Activated T-cell treated with anti-CD3 and anti-CD28 coated beads, Interleukin-2, amount 50 U/mL, for 48 hours (primary cell): ENCODE measurements at places on chromosomes 2 and 18.

DNA sequence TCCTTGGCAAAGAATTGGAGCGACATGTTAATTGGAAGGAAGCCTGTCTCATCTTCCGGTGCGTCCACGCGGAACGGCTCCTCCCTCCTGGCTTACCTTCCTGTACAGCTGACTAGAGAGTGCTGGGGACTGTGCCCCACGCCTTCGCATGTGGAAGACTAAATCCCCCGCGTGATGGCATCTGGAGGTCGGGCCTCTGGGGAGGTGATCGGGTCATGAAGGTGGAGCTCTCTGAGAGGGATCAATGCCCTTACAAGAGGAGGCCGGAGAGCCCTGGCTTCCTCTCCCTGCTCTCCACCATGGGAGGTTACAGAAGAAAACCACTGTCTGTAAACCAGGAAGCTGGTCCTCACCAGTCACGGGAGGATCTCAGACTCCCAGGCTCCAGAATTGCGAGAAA is 104.1 kb upstream of the OTOS start:
- DNase-seq, result no peak

DNA sequence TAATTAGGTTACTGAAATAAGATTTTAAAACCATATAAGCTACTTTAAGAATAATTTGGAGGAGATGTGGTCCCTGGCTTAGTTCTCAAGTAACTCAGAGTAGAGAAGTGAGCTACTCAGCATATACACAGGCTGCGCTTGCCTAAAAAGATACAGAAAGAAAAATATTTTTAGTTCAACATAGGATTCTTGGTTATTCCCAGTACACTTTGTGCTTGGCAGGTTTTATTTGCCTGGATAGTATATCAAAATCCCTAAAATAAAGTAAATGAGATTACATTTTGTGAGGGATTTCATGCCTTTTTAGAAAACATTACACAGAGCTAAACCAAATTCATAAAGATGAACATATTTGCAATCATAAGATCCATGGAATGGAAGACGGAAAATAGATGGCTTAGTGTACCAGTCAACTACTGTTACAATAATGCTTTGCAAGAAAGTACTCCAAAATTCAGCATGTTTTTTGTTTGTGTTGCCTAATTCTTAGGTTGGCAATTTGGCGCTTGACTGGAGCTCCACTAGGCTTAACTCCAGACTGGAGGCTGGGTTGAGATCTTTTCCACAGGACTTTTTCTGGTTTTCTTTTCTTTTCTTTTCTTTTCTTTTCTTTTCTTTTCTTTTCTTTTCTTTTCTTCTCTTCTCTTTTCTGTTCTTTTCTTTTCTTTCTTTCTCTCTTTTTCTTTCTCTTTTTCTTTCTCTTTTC is 600.5 kb upstream of the SYT4 start:
- DNase-seq, result no peak

GRCh38 chr2:83859553-83859952 is 599.5 kb downstream of the SUCLG1 start:
- no peak for DNase-seq

DNA sequence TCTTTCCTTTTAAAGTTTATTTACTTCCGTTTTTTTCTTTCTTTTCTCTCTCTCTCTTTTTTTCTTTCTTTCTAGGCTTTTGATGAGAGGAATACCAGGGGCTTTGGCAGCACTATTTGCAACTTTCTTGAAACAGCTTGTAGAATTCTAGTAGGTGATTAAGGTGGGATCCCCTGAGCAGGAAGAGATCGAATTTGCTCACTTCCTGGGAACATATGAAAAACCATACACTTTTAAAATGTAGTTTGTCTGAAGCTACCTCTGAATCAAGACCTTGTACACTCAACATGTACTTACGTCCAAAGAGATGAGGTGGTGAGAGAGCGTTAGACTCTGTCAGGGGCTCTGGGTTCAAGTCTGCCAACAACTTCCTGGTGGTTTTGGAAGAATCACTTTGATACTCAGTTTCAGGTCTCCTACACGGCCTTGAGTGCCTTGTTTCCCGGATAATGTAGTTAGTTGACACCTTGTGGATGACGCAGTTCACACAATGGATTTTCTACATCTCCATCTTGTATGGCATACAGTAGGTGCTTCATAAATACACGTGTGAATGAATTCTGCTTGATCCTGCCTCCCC is 229.1 kb downstream of the MYCN start:
- no peak for DNase-seq

GRCh38 chr18:59516356-59517155 is 157.5 kb upstream of the LMAN1 start:
- no peak for DNase-seq

GRCh38 chr2:60525899-60526298 is 27.6 kb downstream of the BCL11A start:
- DNase-seq, result no peak

GRCh38 chr2:54054774-54055173 is 60.6 kb upstream of the ACYP2 start:
- DNase-seq, result no peak

GRCh38 chr2:18117592-18117991 is 239.1 kb downstream of the KCNS3 start:
- peak; percentile 17 for DNase-seq

DNA sequence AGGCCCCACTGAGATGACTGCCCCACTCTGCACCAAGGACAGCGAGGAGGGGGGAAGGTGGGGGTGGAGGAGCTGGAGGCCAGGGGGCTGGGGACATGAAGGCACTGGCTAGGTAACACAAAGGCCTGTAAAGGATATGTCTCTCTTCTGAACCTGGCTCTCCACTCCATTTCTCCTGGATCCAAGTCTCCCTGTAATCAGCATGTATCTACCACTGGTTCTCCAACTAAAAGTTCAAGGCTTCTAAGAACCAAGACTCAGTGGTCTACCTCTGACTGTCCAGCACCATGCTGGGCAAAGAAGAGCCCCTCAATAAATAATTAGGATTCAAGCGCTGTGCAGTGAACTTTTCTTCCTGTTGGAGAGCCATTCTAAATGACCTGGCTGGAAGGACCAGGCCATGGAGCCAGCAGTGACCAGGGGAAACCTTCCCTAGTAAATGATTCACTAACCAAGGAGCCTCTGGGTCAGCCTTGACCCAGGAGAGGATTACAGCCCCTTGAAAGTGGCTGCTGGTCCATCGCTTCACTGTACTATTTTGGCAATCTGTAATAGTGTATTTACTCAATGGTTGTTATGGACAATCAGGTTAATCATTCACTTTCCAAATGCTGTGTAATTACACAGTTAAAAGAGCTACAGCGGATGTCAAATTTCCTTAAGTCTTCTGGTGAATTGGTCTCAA is 73.2 kb downstream of the BCL11A start:
- DNase-seq, result no peak

- DNase-seq, result no peak
These were observed 157.4 kb downstream of the FHOD3 start for GRCh38 chr18:36454848-36455458.

- DNase-seq, result no peak
These were observed 67.2 kb downstream of the SLC8A1 start for GRCh38 chr2:40384714-40385113.

DNA sequence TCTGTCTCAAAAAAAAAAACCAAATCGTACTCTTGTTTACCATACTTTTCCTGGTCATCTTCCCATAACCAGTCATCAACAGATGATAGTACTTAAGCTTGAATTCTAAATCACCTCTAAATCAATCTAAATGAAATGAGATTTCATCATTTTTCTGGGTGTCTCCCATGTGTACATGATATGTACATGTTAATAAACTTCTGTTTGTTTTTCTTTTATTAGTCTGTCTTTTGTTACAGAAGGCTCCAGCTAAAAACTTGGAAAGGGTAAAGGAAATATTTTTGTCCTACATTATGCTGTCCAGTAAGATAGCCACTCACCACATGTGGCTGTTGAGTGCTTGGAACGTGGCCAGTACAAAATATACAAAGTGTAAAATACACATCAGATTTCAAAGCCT is 78.7 kb upstream of the MSH6 start:
- no peak for DNase-seq

- no peak for DNase-seq
These were observed 384.2 kb downstream of the DSC3 start for GRCh38 chr18:30658306-30658705.

- DNase-seq, result peak; percentile 54
These were observed at the start of gene SP9 for GRCh38 chr2:174334781-174335251. Gene SP9, plus strand, starts transcription at chr2:174334954. Its CDS starts 139 bp downstream, at chr2:174335093.

GRCh38 chr18:48662011-48662661 is 123.3 kb downstream of the CTIF start:
- DNase-seq, result no peak

- no peak for DNase-seq
These were observed 12.0 kb upstream of the TFPI start for GRCh38 chr2:187566266-187566665.

DNA sequence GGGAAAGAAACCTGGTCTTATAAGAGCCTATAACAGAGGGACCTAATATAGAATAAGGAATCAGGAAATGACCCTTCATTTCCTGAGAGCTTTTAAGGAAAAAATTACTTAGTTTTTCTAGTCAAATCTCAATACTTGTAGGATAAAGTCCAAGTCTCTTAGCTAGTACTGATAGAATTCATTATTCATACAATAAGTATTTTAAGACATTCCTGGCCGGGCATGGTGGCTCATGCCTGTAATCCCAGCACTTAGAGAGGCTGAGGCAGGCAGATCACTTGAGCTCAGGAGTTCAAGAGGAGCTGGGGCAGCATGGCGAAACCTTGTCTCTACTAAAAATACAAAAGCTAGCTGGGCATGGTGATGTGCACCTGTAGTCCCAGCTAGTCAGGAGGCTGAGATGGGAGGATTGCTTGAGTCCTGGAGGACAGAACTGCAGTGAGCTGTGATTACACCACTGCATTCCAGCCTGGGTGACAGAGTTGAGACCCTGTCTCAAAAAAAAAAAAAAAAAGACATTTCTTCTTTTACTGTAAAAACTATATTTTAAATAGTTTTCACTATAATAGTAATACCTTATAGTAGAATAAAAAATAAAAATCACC is 3.2 kb downstream of the RAB3GAP1 start:
- DNase-seq, result no peak

- DNase-seq, result no peak
These were observed 109.8 kb downstream of the CCDC178 start for GRCh38 chr18:33330711-33331110.
